Cerebellum (tissue), 4 donors: ENCODE measurements at places on chromosomes 7 and 10. TPM values are rescaled to one million over a fixed set of nuclear protein-coding genes. Genes with fewer than 3 reads are reported as not detected.
A peak's percentile ranks its signal among the peaks of the same experiment; 100 is the strongest.

- no peak for DNase-seq
Measured at GRCh38 chr7:155815332-155816191, 3.3 kb upstream of the SHH start.

- DNase-seq: no peak
Measured at GRCh38 chr7:39433550-39433949, 132.7 kb upstream of the YAE1 start.

DNA sequence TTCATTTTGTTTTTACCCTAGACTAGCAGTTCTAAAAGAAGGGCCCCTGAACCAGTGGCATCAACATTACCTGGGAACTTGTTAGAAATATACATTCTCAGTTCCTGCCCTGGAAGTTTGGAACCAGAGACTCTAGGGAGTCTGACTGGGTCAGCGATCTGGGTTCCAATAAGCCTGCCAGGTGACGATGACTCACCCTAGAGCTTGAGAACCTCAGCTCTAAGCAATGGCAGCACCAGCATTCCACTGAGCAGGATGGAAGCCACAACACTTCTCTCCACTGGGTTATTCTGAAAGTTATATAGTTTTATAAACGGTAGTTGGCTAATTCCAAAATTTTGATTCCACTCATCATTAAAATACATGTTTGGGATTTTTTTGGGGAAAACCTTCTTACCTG, 97.0 kb upstream of the AMPH start:
- DNase-seq: no peak

GRCh38 chr10:130353928-130354572, 217.9 kb downstream of the GLRX3 start:
- no peak for DNase-seq

GRCh38 chr10:48400129-48400849, 93.8 kb downstream of the MAPK8 start:
- DNase-seq: no peak

DNA sequence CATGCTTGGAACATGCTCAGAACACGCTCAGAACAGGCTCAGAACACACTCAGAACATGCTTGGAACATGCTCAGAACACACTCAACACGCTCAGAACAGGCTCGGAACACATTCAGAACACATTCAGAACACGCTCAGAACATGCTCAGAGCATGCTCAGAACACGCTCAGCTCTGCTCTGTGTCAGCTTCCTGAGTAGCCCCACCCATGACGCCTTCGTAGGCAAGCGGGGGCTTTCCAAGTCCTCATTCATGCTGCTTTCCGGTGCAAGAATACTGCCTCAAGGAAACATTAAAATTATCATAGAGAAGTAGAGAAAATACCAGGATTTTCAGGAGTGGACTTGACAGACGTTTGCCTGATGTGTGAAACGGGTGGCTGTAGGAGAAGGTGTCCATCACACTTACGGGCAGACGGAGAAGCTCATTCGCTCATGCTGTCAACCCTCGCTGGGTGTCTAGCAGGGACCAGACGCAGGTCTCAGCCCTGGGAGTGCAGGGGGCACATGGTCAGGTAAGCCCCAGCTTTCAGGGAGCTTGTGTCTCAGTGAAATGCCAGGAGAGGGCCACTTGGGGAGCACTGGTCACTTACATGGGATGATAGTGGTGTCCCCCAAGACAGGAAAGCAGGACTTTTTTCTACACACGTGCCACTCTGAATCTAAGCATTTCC, 24.7 kb downstream of the EN2 start:
- DNase-seq: no peak

GRCh38 chr10:51698473-51699063, 827 bp downstream of the CSTF2T start:
- DNase-seq: no peak

DNA sequence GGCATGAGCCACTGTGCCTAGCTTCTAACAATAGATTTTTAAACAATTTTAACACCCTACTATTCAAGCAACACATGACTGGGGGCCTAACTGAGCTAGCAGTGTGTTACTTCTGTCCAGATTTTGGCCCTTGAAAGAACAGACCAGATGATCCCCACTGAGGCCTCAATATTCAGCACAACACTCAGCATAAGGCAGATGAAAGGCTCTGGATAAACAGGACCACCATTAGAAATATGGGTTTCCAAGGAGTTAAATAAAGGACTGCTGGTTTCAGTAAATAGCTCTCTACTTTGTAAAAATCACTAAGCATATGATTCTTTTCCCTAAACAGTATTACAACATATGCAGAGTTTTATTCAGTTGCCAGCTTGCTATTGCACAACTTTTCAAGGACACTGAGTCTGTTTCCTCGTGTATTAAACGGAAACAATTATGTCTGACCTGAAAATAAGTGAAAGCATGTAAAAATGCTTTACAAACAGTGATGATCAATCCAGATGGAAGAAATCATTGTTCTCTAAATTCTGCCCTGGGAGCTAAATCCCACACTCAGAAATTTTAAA, 23.8 kb upstream of the FZD1 start:
- DNase-seq: no peak

- no peak for DNase-seq
Measured at GRCh38 chr10:114070710-114071109, 27.0 kb downstream of the ADRB1 start.

DNA sequence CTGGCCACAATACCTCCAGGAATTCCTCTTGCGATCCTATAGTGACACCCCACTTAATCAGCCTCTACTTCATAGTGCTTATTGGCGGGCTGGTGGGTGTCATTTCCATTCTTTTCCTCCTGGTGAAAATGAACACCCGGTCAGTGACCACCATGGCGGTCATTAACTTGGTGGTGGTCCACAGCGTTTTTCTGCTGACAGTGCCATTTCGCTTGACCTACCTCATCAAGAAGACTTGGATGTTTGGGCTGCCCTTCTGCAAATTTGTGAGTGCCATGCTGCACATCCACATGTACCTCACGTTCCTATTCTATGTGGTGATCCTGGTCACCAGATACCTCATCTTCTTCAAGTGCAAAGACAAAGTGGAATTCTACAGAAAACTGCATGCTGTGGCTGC, 56.8 kb downstream of the GPR141 start:
- no peak for DNase-seq

- DNase-seq: no peak
Measured at GRCh38 chr10:80459047-80459865, 5.1 kb downstream of the TSPAN14 start.

- no peak for DNase-seq
Measured at GRCh38 chr10:49113741-49114141, 1.6 kb downstream of the VSTM4 start.

DNA sequence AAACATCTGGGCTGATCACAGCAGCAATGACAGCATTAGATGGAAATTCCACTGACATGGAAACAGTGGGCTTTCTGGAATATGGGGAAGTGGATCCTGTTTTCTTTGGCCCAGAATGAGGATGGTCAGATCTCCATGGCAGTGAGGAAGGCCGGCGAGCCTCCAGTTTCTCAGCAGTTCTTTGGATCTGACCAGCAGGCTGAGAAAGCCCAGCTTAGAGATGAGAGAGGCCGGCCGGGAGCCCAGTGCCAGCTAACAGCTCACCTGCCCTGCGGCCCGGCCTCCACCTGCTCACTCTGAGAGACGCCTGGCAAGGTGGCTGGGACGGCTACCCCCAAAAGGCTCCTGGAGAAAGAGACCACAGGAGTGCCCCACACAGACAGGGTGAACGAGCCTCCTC, 24.2 kb downstream of the GPER1 start:
- DNase-seq: peak; percentile 74

DNA sequence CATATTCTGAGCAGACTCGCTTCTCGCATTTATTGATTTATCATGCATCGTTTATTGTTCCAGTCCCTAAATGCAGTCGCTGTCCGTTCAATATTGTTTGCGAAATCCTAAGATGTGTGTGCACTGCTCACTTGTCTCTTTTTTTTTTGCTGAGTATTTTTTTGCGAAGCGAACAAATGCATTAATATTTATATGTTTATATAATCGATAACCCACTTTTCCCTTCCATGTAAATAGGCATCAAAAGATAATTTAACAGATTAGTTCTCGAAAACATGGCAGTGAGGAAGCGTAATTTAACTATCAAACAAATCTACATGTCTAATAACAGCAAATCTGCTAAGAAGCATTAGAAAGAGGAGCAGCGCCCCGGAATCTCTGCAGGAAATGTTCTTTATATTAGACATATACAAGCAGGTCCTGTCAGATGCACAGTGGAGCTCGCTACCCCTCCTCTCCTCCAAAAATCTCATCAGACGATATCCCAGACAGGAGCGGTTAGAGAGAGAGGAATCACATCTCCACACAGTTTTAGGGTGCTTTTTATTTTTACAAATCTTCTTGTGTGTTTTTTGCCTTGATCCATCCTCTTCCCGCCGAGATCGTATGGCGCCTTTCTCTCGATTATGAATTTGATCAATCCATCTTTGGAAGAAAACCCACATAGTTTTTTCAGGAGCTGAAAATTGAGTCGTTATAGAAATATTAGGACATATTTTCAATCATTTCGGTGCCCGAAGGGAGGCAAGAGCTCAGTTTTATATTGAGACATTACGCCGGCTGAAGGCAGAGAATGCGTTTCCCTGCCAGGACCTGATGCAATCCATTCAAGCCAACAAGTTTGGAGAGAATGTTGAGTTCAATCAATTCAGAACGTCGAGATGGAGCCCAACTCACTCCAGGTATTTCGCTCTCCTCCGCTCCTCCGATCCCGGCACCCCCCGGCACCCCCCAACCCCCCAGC, at the start of gene ARID5B:
Gene ARID5B (plus strand): TSS at position 871 of the 964 bp plus-strand sequence. CDS start 11 bp downstream, at position 882.
- peak; percentile 61 for DNase-seq

GRCh38 chr7:101015626-101016025, 4.3 kb upstream of the MUC17 start:
- DNase-seq: no peak

DNA sequence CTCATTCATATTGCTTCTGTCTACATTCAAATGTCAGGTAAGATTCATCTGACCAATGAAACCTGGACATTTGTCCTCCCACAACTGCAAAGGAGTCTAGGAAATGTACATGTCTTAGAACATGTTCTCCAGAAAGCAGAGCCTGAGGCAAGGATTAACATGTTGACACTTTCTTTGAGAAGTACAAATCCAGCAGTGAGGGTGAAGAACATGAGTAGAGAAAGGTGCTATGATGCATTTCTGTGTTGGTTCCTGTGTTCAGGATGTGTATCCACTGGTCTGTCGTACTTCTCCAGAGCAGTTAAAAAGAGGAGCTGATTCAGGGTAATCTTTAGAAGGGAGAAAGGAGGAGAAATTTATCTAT, 146.0 kb upstream of the AGR3 start:
- no peak for DNase-seq

DNA sequence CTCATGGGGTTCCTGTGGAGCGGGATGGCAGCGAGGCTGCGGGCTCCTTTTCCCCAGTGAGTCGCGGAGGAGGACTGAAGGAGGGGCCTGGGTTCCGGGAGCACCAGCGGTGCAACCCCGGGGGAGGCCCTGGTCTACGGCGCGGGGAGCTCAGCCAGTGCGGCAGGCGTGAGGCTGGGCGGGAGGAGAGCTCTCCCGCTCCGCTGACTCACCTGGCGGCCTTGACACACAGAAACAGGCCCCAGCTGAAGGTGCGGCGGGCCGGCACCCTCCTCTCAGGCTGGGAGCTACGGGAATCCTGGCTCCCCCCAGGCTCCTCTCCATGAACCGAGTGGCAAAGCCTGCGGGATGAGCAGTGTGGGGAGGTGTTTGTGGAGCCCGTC, 6.8 kb upstream of the NOM1 start:
- DNase-seq: no peak

DNA sequence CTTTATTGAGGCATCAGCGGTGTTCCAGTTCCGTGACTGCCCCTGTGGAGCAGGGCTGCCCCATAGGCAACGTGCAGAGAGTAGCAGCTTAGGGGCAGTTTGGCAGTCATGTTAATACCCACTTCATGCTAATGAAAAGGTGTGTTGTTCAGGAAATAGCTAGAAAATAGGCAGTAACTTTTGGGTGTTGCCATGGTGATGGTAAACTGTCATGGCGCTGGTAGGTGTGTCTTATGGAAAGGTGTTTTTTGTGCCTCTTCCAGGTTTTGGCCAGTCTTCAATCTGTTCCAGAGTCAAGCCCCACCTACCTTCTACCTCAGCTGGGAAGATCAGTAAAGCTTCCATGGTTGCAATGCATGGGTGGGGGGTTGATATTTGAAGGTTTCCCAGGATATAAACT, 36.3 kb upstream of the MINDY3 start:
- no peak for DNase-seq

- DNase-seq: no peak
Measured at GRCh38 chr7:129122751-129123509, 21.6 kb upstream of the TSPAN33 start.

GRCh38 chr10:21467633-21468032, 57.8 kb downstream of the SKIDA1 start:
- DNase-seq: no peak

- no peak for DNase-seq
Measured at GRCh38 chr7:19775578-19775977, 2.2 kb upstream of the TMEM196 start.

DNA sequence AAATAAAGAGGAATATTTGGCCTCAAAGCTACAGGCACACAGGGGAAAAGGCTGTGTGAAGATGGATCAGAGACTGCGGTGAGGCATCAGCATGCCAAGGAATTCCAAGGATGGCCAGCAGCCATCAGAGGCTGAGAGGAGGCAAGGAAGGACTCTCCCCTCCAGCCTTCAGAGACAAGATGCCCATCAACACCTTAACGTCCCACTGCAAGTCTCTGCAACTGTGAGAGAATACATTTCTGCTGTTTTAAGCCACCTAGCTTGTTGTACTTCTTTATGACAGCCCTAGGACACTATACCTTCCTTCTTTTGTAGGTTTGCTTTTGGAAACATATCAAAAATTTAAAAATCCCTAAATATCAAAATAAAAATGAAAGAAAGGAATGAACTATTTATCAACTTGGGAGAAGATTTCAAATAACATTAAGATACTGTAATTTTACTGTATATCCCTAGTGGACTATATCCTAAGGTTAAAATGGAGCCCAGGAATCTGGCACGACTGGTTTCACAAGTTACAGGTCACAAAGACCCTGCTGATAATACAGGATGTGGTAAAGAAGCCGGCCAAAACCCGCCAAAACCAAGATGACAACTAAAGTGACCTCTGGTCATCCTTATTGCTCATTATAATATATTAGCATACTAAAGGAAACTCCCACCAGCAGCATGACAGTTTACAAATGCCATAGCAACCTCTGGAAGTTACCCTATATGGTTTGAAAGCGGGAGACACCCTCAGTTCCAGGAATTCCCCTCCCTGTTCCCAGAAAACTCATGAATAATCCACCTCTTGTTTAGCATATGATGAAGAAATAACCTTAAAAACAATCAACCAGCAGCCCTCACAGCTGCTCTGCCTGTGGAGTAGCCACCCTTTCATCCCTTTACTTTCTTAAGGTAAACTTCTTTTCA, 185.2 kb downstream of the AVL9 start:
- DNase-seq: no peak

- no peak for DNase-seq
Measured at GRCh38 chr7:23810099-23810498, 100.1 kb downstream of the STK31 start.

The SLC29A3 gene
- total RNA-seq: 3.2 TPM

The PKD1L1 gene
- total RNA-seq: 0.64 TPM

The GBX1 gene
- not detected for total RNA-seq

The IQUB gene
- total RNA-seq: 8.2 TPM

The AKR1C4 gene
- not detected for total RNA-seq

The EBF3 gene
- total RNA-seq: 185 TPM

The ACHE gene
- 14.4 TPM for total RNA-seq

The RELN gene
- 390 TPM for total RNA-seq

The PRKAR2B gene
- 76.4 TPM for total RNA-seq

The VWA2 gene
- 1.1 TPM for total RNA-seq
